OCI-LY7 (cell line): ENCODE measurements at places on chromosomes 1 and 21. TPM values are rescaled to one million over a fixed set of nuclear protein-coding genes. Genes with fewer than 3 reads are reported as not detected.

Gene FMOD
- total RNA-seq, result not detected in 2 replicates

Gene THEM5
- total RNA-seq, result not detected in 2 replicates

Gene STPG1
- total RNA-seq, result 9.6 and 10.1 TPM in 2 replicates

Gene KCNQ4
- total RNA-seq, result 0.37 and 0.49 TPM in 2 replicates

Gene ERICH3
- total RNA-seq, result not detected in 2 replicates

Gene RHCE
- not detected in 2 replicates for total RNA-seq

Gene ST6GALNAC3
- total RNA-seq, result 1.2 and 2.0 TPM in 2 replicates

Gene CHRM3
- total RNA-seq, result not detected in 2 replicates

Gene TNFRSF14
- total RNA-seq, result 15.7 and 18.9 TPM in 2 replicates

Gene BNIPL
- 0.74 and 3.2 TPM in 2 replicates for total RNA-seq

Gene AMY1B
- not detected in 2 replicates for total RNA-seq
